Tracheal epithelial cell (primary cell): ENCODE measurements at places on chromosomes 3 and 15. TPM values are rescaled to one million over a fixed set of nuclear protein-coding genes. Genes with fewer than 3 reads are reported as not detected.

The ASB14 gene
- total RNA-seq = not detected in 2 replicates

The HRH1 gene
- total RNA-seq = 3.6 and 8.9 TPM in 2 replicates

The MAGEF1 gene
- total RNA-seq = 17.6 and 21.5 TPM in 2 replicates

The NUP210 gene
- 0.21 and 2.9 TPM in 2 replicates for total RNA-seq

The SLC12A1 gene
- under 0.01 TPM in 1 of 2 replicates, not detected in the other for total RNA-seq

The LMOD3 gene
- total RNA-seq = not detected in 2 replicates

The C3orf22 gene
- not detected in 2 replicates for total RNA-seq

The FSD2 gene
- not detected in 2 replicates for total RNA-seq

The SMCO1 gene
- total RNA-seq = 0.24 TPM in 1 of 2 replicates, not detected in the other

The XIRP1 gene
- under 0.01 TPM in 1 of 2 replicates, not detected in the other for total RNA-seq

The TRPM1 gene
- under 0.01 TPM in 1 of 2 replicates, not detected in the other for total RNA-seq

The GPR156 gene
- total RNA-seq = 0.48 TPM in 1 of 2 replicates, not detected in the other

The CALML4 gene
- total RNA-seq = 3.1 and 6.4 TPM in 2 replicates

The CAMKV gene
- total RNA-seq = not detected in 2 replicates

The CPLX3 gene
- total RNA-seq = not detected in 2 replicates

The SAMMSON gene
- total RNA-seq = not detected in 2 replicates

The LRTM1 gene
- not detected in 2 replicates for total RNA-seq

The FBLN2 gene
- 3.4 and 17.4 TPM in 2 replicates for total RNA-seq

The TLR9 gene
- under 0.01 TPM in 1 of 2 replicates, not detected in the other for total RNA-seq
